ENCODE measurements at places on chromosomes 2 and 18.

- no peak for DNase-seq
Observed at GRCh38 chr2:176297067-176297466, 27.8 kb downstream of the MTX2 start.

DNA sequence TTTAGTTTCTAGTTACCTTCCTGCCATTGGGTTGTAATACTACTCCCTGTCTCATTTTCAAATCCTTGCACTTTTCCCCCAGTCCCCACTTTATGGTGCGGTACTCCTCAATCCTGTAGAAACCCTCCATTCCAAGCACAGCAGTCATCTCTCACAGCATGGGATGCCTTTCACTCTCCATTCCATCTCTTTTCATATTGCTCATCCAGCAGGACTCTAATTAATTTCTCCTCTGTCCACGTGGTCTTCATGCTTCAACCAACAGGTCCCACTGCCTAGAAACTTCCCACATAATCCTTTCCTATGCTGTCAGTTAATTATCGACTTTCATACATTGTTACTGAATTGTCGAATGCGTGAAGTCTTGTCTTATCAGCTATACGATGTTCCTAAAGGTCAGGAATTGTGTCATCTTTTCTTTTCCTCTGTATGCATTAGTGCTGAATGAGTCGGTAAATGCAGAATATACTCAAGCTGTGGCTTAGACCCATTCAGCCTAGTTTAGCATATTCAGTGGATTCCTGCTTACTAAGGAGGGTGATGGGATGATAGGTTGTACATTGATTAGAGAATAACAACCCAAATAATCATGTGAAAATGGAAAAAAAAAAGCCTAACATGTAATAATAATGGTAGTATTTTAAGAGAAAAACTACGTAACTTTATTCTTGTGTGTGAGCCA lies 89.7 kb downstream of the CRIM1 start:
- no peak for DNase-seq

DNA sequence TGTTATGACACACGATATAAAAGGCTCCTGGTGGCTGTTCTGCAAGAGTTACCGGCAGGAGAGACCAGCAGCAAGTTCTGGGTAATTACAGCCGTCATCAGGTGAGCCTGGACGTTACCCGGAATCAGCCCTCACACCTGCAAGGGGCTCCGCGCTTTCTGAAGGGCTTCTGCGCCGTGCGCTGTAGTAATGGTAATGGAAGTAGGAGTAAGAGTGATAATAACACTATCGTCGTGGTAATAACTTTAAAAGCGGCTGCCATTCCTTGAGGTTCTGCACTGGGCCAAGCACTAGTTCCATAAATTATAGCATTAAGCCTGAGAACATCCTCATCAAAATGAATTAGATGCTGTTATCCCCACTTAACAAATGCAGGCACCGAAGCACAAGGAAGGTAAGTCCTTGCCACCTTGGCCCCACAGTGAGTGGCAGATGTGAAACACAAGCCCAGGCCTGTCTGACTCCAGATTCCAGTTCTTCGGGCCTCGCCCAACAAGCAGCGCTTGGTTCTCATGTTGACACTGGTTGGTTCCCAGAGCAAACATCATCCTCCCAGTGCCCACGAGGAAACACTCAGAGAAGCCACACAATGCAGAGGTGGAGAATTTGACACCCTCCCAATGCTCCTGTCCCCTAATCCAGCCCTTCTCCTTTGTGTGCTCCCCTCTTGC lies 205.2 kb downstream of the EIPR1 start:
- no peak for DNase-seq

- DNase-seq, result no peak
Observed at GRCh38 chr18:79872527-79873444, 75.0 kb downstream of the KCNG2 start.

- no peak for DNase-seq
Observed at GRCh38 chr2:119821266-119821665, 61.5 kb downstream of the PTPN4 start.

GRCh38 chr2:223589901-223590300 lies 12.3 kb downstream of the SCG2 start:
- DNase-seq, result no peak

- DNase-seq, result no peak
Observed at GRCh38 chr2:63035169-63035568, 15.5 kb upstream of the OTX1 start.

DNA sequence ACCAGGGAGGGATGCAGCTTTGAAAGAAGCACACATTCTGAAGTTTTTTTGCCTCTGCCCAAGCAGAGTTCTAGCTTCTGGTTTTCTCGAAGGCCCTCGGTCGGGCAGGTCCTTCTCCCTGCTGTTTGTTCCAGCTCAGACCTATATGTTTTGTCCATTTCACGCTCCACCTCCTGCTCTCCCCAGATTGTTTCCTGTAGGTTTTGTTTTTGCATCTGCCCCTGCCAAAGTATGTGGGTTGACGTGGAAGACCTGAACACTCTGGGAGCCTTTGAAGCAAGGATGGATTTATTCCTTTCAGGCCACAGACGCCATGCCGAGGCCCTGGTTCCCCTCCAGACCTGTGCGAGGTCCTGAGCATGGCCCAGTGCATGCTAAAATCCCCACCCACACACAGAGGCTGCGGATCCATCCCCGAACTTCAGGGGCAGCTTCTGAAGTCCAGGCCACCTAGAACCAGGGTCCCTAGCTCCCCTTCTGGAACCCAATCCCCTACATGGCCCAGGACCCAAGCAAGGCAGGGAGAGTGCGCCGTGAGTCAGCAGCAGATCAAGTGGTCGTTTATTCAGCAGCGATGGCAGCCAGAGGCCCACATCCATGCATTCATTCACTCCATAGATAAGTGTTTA lies 205.4 kb downstream of the KLHL29 start:
- no peak for DNase-seq

DNA sequence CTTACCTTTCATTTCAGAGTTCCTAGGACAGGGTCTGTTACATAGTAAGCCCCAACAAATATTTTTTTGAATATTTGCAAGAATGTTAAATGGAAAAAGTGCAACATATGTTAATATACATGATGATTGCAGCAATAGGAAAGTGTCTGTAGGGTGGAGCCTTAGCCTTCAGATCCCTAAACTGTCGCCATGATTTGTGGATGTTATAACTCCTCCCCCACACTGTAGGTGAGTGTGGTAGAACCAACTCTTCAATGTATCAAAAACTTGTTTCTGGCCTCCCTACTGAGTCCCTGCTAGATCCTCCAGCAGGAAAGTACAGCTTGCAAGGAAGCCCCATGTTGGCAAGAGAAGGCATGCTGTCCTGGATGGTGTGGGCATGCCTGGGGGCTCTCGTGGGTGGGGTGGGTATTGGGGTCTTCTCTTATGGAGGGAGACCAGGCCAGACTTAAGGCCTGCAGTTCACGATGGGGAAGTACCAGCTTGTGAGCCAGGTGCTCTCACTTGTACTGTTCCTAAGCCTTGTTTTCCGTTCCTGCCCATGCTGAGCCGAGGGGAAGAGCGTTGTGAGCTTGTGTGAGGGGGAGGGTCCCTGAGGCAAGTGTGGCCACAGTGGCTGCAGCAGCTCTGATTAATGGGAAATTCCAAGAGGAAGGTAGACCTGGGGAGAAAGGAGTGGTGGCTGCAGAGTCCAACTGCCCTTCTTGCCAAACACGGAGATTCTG lies 11.4 kb downstream of the FHOD3 start:
- DNase-seq, result no peak

- no peak for DNase-seq
Observed at GRCh38 chr18:48252525-48252924, 156.7 kb downstream of the ZBTB7C start.

DNA sequence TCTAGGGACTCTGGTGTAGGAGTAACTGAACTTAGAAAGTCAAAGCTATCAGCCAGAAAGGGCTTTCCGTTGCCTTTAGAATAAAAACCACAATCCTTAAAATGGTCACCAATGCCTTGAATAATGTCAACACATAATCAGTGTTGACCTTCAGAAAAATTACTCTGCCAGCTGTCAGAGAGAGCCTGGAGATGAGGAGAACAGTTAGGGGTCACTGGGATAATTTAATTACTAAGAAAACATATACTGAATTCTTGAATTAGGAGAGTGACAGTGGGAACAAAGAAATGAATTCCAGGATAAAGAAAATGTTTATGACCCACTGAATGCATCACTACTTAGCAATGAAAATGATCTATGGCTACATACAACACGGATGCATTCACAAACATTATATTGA lies 23.4 kb upstream of the UGP2 start:
- DNase-seq, result no peak

GRCh38 chr2:233473386-233473791 lies 93.2 kb downstream of the USP40 start:
- no peak for DNase-seq

DNA sequence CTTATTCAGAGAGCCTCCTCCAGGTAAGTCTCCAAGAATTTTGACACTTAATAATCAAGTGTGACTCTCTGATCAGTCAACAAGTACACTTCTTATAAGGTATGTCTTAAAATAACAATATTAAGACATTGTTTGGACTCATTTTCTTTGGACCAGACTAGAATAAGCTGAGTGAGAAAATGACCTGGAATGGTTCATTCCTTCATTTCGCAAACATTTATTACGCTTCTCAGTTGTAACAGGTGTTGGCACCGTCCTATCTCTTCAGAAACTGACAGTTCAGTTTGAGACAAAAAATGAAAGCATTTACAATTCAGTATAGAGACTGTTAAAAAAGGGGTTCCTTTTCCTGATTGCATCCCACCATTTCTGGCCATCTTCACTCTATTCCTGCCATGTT lies 46.6 kb downstream of the TSPYL6 start:
- DNase-seq, result no peak

GRCh38 chr18:45734944-45735343 lies 11.0 kb downstream of the SLC14A1 start:
- DNase-seq, result no peak

GRCh38 chr2:36405183-36405582 lies 49.6 kb downstream of the CRIM1 start:
- DNase-seq, result no peak

GRCh38 chr2:101805152-101806088 lies 107.9 kb downstream of the MAP4K4 start:
- no peak for DNase-seq

GRCh38 chr2:136250131-136250530 lies 132.2 kb upstream of the CXCR4 start:
- no peak for DNase-seq
